NCI-H1436 (cell line): ENCODE measurements at places on chromosomes 7 and 10.

DNA sequence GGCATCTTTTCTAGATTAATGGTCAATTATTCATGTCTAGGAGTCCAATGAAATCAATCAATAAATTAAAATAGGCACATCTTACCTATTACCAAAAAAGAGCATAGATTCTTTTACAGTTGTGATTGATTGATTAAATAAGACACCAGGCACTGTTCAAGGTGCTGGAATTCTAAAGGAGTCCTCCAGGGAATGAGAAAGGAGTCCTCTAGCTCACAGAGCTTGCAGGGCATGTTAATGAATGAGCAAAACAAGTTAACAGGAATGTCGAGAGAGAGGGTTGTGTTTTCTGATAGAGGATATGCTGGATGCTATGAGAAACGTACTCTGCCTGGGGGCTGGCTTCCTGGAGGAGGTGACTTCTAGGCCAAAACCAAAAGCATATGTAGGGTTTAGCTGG, 191.4 kb downstream of the BMPER start:
- no peak for DNase-seq

DNA sequence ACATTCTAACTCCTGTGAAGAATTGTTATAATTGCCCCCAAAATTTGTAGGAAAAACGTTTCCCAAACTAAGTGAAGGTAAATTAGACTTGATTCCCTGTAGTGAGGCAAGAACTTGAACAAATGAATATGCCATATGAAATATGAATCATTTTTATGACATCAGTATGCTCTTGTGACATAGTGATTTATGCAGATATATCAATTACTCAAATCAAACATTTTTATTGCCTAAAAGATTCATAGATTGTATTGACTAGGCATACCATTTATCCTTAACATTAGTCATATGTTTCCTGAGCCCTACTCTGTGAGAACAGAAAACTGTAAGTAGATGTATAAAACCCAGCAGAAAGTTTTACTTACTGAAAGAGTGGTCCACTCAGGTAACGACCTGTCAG, 245.6 kb downstream of the MALRD1 start:
- no peak for DNase-seq

GRCh38 chr7:110854166-110854565, 236.8 kb upstream of the LRRN3 start:
- DNase-seq = no peak

GRCh38 chr7:45457591-45457990, 116.6 kb upstream of the ADCY1 start:
- DNase-seq = peak; percentile 83

DNA sequence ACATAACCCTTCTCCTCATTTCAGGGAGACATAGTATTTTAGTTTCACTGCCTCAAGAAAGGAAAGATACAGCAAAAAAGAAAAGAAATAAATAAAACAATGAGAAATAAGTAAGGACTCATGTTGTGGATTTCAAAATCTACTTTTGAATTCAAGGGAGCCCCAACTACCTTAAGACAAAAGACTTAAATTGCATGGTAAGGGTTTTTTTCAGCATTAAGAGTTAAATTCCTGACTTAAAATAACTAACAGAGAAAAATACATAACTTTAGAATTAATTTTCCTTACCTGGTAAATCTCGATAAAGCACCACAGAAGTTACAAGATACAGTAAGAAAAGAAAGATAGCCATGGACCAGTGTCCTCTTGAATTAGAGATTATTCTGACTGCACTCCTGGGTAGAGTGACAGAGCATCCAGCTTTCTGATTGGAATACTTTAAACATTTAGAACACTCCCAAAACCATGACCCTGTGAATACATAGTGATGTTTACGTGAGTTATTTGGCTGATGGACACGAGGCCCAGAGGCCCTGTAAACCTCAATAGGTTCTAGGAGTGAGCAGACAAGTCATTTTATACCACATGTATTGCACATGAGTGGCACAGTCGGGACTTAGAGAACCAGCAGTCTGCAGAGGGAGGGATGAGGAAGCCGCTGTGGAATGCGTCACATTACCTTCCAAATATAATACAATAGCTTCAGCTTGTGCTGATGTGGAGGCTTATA, 292.5 kb upstream of the SEMA3C start:
- DNase-seq = no peak

DNA sequence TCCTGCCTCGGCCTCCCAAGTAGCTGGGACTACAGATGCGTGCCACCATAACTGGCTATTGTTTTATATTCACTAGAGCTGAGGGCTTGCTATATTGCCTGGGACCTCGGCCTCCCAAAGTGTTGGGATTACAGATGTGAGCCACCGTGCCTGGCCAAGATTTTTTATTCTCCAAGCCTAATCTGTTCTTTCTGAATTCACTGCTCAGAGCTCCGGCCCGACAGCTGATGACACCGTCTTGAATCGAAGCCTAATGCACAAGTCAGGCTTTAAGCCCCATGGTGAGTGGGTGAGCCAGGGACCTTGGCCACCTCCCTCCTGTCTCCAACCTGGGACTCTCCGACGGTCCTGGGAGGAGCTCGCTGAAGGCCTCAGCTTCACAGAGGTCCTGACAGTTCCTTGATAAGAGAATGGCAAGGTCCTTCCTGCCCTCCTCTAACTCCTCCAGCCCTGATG, 338.9 kb downstream of the WDR37 start:
- DNase-seq = no peak

- DNase-seq = no peak
These were observed 3.5 kb downstream of the CCDC201 start for GRCh38 chr7:45869426-45869825.

DNA sequence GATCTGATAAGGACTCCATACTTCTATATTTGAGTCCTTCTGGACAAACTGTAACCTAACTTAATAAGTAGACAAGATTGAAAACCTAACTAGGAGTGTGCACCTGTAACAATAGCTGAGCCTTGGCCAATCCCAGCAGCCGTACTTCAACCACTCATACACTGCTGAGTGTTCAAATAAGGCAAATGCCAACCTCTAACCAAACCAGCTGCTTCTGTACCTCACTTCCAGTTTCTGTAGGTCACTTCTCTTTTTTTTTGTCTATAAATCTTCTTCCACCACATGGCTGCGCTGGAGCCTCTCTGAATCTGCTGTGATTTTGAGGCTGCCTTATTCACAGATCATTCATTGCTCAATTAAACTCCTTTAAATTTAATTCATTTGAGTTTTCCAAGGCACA, 753.2 kb downstream of the DNAJB9 start:
- no peak for DNase-seq

DNA sequence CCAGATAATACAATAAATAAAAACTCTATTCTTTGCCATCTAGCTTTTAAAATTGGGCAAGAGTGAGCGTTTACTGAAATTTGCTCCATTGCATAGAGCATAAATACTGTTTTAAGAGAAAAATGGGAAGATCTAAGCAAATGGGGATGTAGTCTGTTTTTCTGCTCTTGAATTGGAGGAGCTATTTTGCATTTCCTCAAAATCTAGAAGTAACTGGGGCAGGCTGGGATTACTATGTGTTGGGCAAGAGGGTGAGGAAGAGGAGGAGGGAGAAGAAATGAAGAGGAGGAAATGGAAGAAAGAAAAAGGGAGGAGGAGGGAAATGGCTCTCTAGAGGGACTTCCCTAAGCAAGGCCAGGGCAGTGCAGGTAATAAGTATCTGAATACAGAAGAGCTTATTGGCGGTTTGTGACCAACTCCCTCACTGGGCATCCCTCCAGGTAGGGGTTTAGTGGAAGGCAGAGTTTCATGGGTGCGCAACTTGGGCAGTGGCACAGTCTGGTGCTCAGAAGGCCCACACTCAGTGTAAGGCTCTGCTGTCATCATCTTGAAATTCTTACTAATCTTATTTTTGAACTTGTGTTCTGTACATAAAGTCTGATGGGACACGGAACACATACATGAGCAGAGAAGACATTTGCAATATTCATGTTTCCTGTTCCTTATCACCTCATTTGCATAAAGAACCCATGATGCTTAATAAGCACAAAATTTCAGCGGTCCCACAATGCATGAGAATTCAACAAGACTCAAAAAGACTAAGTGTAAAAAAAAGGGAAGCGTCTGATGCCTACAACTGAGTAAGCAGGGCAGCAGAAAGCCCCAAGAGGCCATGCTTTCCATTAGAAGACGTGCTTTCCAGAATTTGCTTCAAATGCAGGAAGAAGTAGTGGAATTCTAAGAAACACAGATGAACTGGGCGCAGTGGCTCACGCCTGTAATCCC, 116.9 kb downstream of the EVX1 start:
- no peak for DNase-seq

- no peak for DNase-seq
These were observed 123.6 kb upstream of the SFMBT2 start for GRCh38 chr10:7534480-7534852.

DNA sequence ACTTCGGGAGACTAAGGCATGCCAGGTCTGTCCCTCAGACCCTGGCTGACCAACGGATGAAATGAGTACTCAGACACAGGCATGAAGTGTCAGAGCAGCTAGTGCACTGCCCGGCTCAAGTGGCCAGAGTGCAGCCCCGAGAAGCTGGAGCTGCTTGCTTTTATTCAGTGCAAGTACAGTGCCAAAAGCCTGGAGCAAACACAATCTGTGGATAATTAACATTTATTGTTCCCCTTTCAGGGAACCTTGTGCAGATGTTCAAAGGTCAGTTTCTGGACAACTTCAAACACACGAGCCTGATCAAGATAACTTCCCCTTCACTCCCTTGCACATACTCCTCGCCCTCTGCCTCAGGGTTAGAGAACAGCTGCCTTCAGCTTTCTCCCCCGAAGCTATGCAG, 7.9 kb upstream of the ATE1 start:
- no peak for DNase-seq

- DNase-seq = no peak
These were observed 886 bp downstream of the NSUN6 start for GRCh38 chr10:18650404-18650997.

- DNase-seq = no peak
These were observed 166.9 kb downstream of the PARD3 start for GRCh38 chr10:34647875-34648865.

GRCh38 chr10:90447831-90448230, 410.0 kb downstream of the HTR7 start:
- no peak for DNase-seq

- DNase-seq = no peak
These were observed 257.1 kb downstream of the KLF6 start for GRCh38 chr10:3527869-3528268.

- no peak for DNase-seq
These were observed 95.0 kb downstream of the KLF6 start for GRCh38 chr10:3689871-3690510.
